ENCODE measurements at places on chromosomes 6 and 20. TPM values are rescaled to one million over a fixed set of nuclear protein-coding genes. Genes with fewer than 3 reads are reported as not detected.

- no peak for DNase-seq
Observed at GRCh38 chr6:75788894-75789293, 39.9 kb downstream of the MYO6 start.

- no peak for DNase-seq
Observed at GRCh38 chr6:18368277-18369105, 18.7 kb upstream of the RNF144B start.

- no peak for DNase-seq
Observed at GRCh38 chr20:40467703-40468411, 221.2 kb downstream of the MAFB start.

GRCh38 chr6:110368284-110368683 lies 10.1 kb upstream of the METTL24 start:
- no peak for DNase-seq

- DNase-seq = no peak
Observed at GRCh38 chr6:147522597-147522996, 14.1 kb downstream of the SAMD5 start.

DNA sequence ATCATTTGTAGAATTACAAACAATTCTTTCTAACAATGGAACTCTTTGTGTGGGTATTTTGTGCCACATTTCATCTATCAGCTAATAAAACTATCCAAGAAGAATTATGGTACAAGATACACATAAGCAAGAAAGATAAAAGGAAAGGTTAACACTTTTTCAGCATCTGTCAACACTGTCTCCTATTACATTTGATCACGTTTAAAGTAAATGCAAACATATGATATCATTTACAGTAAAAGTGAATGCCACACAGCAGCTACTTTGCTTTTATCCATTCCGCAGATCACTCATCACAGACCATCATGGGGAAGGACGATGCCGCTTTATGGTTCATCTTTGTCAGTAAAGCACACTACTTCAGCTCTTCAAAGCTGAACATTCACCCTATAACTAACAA lies 456.4 kb upstream of the MANEA start:
- DNase-seq = no peak

DNA sequence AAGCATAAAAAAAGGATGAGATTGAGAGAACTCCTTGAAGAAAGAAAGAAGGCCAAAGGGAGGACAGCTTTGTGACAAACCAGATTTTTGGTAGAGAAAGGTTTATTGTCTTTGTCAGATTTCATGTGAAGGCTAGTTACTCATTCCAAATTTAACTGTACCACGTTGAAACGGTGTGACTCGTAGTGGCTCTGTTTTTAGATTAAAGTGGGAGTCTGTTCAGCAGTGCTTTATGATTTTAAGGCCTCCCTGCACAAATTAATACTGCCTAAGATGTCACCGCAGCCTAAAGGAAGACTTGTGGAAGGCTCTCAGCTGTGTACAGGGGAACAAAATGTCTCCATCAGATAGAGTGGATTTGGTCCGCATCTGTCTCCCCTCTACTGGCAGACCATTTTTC lies 35.9 kb downstream of the CDC40 start:
- no peak for DNase-seq

GRCh38 chr6:21985904-21986303 lies 310.9 kb downstream of the PRL start:
- DNase-seq = no peak

GRCh38 chr6:136647363-136647852 lies 97.2 kb upstream of the MAP7 start:
- DNase-seq = no peak

DNA sequence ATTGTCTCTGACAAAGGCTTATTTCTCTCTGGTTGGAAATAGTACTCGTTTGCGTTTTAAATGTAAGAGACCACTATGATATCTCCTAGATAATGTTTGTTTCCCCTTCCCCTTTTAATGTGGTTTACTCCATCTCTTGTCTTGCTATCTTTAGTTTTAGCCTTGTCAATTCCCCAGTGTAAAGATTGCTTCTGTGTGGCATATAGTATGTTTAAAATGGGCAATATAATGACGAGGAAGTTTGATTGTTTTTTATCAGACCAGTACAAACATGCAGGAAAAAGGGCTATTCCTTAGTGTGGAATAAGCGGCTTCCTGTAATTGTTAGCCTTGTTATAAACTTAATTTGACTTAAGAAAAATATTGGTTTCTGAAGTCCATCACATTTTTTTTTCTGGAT lies 3.1 kb downstream of the QKI start:
- DNase-seq = no peak

DNA sequence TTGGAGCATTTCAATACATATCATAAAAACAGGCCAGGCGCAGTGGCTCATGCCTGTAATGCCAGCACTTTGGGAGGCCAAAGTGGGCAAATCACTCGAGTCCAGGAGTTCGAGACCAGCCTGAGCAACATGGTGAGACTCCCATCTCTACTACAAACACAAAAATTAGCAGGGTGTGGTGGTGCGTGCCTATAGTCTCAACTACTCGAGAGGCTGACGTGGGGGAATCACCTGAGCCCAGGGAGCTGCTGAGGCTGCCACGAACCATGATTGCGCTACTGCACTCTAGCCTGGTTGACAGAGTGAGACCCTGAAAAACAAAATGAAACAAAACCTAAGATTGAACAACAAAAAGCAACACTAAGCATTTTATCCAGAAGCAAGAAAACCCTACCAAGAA lies 47.2 kb downstream of the BACH2 start:
- DNase-seq = no peak

DNA sequence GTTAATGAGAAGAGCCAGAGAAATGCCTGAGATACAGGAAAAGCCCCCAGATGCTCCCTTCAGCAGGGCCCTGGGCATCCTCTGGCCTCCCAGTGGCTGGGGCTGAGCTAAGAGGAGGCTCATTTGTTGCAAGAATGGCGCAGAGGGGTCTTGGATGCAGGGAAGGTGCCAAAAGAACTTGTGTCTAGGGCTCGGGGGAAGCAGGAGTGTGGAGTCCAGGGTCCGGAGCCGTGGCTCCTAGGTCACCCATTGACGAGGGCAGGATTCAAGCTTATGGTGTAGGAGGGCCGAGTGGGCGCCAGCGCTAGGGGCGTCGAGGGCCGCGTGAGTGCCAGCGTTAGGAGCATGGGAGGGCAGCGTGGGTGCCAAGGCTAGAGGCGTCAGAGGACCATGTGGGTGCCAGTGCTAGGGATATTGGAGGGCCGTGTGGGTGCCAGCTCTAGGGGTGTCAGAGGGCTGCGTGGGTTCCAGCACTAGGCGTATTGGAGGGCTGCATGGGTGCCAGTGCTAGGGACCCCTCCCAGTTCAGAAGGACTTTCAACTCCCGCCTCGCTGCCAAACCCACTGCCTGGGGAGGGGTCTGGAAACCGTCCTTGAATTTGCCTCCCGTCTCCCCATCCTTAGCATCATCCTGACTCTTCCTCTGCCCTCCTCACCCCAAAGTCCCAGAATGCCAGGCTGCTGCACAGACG lies 250.5 kb upstream of the AFDN start:
- no peak for DNase-seq

- DNase-seq = no peak
Observed at GRCh38 chr20:41575412-41575811, 42.8 kb downstream of the CHD6 start.

DNA sequence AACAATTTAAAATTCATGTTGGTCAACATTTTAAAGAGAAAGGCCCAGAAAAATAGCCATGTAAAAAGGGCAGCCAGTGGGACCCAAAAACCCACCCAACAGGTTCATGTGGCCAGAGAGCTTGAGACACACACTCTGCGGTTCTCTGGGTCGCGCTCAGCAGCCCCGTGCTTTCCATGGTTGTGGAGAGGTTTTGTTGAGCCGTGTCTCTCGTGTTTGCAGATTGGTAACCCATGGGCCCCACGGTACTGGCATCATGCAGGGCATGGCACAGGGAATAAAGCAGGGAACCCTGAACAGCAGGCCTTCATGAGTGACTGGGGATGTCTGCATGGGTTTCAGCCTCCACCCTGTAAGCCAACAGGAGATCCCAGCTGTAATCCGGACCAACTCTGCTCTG lies 127.7 kb upstream of the CST7 start:
- no peak for DNase-seq

GRCh38 chr6:12422848-12423247 lies 132.7 kb downstream of the EDN1 start:
- DNase-seq = peak; percentile 51

GRCh38 chr6:134640229-134640628 lies 309.7 kb downstream of the ALDH8A1 start:
- DNase-seq = no peak

The CRISP2 gene
- total RNA-seq = 9.8 TPM

The SLC22A1 gene
- total RNA-seq = 8.9 TPM

The CD24 gene
- 2,531 TPM for total RNA-seq

The C6orf15 gene
- not detected for total RNA-seq

The TGM3 gene
- 1.4 TPM for total RNA-seq

The RBCK1 gene
- 133 TPM for total RNA-seq

The SOBP gene
- 11.0 TPM for total RNA-seq

The SEL1L2 gene
- total RNA-seq = 0.52 TPM

The CCN6 gene
- total RNA-seq = not detected

The PHACTR1 gene
- 14.6 TPM for total RNA-seq

The OPN5 gene
- not detected for total RNA-seq

All from mucosa of gallbladder (tissue), 1 donor.